ENCODE measurements at places on chromosomes 7 and 10. TPM values are rescaled to one million over a fixed set of nuclear protein-coding genes. Genes with fewer than 3 reads are reported as not detected.

DNA sequence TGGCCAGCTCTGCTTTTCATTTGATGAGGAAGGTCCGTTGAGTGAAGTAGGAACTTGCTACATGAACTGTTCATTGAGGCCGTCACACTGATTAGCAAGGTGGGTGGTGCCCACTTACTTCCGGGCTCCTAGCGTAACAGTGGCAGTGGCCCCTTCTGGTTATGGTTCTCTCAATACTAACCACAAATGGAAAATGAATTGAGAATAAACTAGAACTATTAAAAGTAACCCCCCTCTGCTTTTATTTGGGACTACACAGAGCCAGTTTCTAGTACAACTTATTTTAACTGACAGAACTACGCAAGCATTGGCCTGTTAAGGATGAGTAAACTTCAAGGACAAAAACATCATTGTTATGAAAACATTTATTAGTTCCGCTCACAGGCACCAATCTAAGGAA is 519.1 kb downstream of the INHBA start:
- DNase-seq: no peak

DNA sequence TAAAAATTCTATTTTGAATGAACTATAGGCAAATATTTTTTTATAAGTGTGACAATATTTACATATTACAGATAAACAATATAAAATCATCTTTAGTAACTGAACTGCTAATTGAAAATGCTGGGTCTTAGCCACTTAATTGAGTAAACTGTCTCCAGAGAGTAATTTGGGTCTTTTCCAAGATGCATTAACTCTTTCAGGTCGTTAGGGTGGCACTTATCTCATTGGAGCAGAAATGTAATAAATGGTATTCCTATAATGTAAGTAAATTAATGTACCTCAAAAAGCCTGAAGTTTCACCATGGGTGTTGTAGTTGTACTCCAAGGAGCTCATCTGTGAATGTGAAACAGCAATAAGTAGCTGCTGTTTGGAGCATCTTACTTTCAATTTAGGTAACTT is 208.5 kb downstream of the EXOC4 start:
- no peak for DNase-seq

- no peak for DNase-seq
Observed at GRCh38 chr10:31317652-31318381, 1.2 kb upstream of the ZEB1 start.

GRCh38 chr7:131007439-131008330 is 273.7 kb upstream of the KLF14 start:
- DNase-seq: peak; percentile 67

DNA sequence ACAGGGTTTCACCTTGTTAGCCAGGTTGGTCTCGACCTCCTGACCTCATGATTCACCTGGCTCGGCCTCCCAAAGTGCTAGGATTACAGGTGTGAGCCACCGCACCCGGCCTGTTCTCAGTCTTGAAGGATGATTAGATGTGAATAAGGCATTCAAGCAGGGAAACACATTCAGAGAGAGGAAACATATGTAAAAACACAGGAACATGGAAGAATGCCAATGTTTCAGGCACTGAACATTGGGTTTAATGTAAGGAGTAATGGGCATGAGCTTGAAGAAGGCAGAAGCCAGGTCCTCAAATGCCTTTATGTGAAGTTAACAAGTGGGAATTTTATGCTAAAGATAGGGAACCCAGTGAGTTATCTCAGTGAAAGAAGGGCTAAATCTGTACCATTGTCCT is 74.3 kb downstream of the ARL4A start:
- DNase-seq: no peak

DNA sequence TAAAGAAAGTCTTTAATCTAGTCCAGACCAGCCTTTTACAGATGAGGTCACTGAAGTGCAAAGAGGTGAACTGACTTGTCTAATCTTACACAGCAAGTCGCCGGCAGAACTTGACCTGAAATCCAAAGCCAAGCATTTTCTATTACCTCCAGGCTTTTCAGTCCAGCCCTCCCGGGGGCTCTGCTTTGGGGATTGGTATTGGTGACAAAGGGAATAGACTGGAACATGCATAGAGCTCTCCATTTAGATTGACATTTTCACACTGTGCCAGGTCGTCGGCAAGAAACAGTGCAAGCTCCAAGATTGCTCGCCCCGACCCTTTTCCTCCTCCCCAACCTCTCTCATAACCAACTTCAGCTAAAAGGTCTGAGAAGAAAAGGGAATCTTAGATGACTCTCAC is 42.2 kb upstream of the MTPAP start:
- DNase-seq: no peak

- no peak for DNase-seq
Observed at GRCh38 chr7:20438248-20438647, 107.5 kb downstream of the ITGB8 start.

DNA sequence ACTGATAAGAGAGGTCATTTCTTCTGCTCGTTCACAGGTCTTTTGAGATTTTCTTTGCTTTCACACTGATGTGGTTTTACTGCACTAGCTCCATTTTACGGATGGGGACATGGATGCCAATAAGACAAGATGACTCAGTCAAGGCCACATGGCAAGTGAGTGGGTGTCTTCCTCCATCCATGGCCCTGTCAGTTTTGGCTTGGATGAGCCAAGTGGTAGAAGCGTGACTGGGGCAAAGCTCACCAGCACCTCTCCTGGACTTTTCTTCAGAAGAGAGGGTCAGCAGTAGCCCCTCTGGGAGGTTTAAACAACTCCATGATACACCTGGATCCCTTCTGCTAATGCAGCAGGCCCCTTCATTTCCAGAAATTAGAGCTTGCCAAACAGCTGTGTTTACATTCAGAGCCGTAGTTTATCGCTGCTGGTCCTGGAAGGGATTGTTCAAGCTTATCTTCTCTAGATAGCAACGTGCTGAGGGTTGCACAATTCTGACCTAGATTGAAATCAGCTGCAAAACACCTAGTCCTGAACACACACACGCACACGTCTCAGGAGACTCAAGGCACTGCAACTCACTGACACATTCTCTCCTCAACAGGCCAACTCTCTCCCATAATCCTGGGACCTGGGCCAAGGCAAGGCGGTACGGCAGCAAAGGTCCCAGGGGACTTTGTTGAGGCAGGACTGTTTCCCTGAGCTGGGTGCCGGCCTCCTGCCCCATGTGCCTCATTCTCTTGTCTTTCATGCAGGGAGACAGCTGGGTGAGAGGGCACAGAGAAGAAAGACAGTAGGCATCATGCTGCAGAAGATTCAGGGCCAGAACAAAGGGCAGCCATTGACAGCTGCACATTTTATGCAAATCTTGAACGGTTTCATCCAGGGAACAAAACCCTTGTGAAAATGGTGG is 14.2 kb upstream of the PDCD4 start:
- DNase-seq: peak; percentile 35

DNA sequence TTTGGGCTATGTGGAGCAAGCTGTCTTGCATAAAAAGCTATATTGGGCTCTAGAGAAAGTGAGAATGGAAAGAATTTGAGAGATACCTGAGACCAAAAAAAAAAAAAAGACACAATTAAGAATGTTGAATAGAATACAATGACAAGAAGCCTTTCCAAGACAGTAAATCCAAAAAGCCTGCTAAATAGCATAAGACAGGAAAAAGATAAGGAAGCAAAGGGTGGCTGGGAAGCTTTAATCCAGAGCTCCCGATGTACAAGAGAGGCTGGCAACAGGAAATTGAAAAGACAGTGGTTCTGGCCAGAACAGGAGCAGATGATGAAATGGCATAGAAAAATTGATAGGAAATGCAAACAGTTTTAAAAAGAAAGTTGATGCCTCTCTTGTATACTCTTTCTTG is 174.9 kb downstream of the CACNA2D1 start:
- DNase-seq: no peak

GRCh38 chr7:132972745-132973144 is 109.1 kb downstream of the CHCHD3 start:
- DNase-seq: no peak

DNA sequence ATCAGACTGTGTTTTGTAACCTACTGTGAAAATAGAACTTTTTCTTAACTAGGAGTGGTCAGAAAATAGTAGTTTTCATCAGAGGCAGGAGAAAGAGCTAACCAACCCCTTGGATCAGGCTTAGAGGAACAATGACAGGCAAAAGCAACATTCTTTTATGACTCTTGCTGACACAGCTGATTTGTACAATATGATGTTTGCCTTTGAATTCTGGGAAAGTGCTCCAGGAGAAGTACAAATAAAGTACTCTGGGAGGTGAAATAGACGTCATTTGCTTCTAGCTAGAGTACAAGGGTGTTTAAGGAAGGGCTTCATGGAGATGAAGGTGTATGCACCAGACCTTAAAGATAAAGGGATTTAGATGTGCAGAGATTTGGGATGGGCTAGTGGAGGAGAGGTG is 75.1 kb upstream of the KIAA1217 start:
- DNase-seq: no peak

- no peak for DNase-seq
Observed at GRCh38 chr7:97959046-97959445, 30.9 kb downstream of the OCM2 start.

DNA sequence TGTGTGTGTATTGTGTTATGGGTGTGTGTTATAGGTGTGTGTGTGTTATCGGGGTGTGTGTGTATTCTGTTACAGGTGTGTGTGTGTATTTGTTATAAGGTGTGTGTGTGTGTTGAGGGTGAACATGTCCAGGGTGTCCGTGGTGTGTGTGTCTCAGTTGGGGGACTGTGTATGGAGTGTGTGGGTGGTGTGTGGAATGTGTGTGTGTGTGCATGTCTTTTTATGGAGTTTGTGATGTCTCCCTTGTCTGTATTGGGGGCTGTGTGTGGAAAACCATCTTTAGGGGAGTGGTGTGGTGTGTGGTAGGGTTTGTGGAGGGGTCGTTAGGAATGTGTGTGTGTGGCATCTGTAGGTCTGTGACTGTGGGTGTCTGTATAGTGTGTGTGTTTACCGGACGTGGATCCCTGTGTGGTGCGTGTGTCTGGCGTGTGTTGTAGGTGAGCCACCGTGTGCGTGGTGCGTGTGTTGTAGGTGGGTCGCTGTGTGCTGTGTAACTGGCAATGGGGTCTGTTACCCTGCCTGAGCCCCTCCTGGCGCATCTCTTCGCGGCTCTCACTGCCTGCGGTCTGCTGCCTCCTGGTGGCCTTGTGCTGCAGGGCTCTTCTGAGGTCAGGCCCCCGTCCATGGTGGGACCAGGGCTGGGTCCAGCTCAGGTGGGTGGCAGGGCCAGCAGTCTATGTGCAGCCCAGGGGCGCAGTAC is 61.7 kb downstream of the PALD1 start:
- no peak for DNase-seq

DNA sequence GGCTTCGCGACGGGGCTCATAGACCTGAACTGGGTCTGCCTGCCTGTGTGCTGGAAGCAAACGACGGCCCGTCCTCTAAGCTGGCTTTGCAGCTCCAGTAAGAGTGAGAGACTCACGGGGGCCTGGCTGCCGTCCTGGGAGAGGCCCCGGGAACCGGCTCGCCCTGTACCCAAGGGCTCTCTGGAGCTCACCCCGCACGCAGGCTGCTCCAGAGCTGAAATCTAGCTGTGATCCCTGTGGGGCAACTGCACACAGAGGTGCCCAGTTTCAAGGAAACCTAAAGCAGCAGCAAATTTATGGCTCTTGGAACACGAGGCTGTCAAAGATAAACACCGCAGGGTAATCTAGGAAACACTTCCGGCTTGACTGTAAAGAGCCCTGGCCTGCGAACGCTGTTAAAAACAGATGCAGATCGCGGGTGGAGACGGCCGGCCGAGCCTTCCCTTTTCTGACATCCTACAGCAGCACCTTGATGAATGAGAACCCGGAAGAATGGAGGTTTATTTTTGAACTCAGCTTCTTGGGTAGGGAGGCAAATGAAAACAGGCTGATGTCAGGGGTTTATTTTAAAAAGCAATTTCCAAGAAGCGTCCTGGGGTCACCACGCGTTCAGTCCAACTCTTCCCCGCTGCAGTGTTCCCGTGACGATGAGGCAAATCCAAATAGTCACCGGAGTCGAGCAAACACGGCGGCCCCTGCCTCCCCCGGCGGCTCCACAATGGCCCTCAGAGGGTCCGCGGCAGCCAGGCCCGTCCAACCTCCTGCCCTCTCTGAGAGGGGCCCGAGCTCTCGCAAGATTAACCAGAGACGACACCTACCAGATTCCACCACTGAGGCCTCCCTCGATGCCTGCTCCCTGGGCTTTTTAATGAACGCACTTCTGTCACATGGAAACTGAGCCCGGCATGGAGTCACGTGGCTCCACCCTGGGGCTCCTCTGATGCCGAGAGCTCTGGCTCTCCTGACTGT is 29.6 kb downstream of the AMZ1 start:
- peak; percentile 47 for DNase-seq

DNA sequence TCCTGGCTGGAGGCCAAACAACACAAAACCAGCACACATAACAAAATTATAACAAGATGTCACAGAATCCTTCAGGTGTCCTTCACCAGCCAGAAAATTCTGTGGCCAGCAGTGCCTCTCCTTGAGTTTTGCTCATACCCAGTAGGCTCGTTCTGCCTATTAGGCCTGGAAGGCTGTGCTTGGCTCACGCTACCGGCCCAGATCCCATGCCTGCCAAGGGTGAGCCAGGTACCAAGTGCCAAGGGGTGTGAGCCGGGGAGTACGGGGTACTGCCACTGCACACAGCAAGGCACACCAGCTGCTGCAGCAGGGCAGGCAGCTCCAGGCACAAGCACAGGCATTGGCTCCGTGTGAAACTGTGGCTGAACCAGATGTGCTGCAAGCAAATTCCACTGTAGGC is 1562.0 kb downstream of the REEP3 start:
- no peak for DNase-seq

DNA sequence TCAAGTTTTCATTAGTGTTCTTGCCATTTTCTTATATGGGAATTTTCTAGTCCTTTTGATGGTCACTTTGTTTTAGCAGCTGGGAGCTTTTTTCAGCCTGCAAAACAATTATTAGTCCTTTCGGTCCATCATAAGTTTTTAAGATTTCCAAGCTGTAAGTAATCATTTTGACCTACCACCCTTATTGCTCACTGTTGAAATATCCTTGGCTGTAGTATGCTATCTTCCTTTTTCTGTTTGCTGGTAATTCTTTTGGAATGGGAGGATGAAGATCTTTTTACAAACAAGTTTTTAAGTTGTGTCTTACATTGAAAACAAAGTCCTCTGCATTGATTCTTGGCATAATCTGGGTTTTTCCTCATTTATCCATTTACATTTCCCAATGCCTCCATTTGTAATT is 24.0 kb downstream of the BZW2 start:
- DNase-seq: no peak

Gene FAM53B
- 5.3 TPM for polyA plus RNA-seq

Gene THSD7A
- 0.44 TPM for polyA plus RNA-seq

Gene ZNF316
- 6.3 TPM for polyA plus RNA-seq

Gene TAC1
- 1.7 TPM for polyA plus RNA-seq

Gene ARPC1A
- 140 TPM for polyA plus RNA-seq

Gene FAM221A
- 22.0 TPM for polyA plus RNA-seq

Measured in H1 (cell line).